Epithelial cell of esophagus (primary cell): ENCODE measurements at places on chromosomes 11 and 22.

DNA sequence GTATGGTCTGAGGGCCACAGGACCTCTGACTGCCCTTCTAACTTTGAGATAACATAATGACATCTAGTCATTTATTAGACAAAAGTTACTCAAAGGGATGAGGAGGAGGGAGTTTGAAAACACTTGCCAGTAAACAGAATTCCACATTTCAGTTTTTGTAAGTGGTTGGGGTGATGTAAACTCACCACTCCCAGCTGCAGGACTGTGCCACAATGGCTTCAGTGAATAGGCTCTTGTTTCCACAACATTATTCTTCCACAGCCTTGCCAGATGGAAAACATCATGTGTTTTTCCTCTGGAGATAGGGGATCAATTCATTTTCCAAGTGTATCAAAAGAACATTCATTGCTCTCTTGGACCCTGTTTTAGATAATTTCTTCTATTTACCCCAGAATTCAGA is 147.2 kb upstream of the BDNF start:
- DNase-seq: no peak

GRCh38 chr22:42780070-42780540 is 59.4 kb upstream of the A4GALT start:
- DNase-seq: peak; percentile 94

DNA sequence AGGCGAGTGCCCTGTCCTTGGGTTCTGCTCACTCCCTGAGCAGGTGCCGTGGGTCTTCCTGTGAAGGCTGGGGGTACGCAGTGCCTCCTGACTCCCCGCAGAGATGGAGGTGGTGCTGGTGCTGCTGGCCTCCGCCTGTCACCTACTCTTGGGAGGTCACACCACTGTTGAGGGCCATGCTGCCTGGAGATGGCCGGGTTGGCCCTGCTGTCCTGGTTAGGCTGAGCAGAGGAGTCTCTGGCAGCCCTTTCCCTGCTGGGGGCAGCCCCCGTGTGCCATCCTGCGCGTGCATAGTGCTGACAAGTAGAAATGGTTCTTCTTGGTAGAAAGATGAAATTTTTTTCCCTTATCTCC is 49.6 kb downstream of the MUC6 start:
- no peak for DNase-seq

DNA sequence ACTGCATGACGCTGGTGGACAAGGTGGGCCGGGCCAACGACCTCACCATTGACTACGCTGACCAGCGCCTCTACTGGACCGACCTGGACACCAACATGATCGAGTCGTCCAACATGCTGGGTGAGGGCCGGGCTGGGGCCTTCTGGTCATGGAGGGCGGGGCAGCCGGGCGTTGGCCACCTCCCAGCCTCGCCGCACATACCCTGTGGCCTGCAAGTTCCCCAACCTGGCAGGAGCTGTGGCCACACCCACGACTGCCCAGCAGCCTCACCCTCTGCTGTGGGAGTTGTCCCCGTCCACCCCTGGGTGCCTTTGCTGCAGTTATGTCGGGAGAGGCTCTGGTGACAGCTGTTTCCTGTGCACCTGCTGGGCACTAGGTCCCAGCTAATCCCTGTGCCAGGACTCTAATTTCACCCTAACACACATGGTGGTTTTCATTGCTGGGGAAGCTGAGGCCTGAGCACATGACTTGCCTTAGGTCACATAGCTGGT is 49.0 kb upstream of the PPP6R3 start:
- no peak for DNase-seq

- DNase-seq: no peak
Observed at GRCh38 chr11:105937738-105938137, 84.3 kb downstream of the MSANTD4 start.

GRCh38 chr22:19859861-19860510 is 5.3 kb upstream of the GNB1L start:
- DNase-seq: no peak

DNA sequence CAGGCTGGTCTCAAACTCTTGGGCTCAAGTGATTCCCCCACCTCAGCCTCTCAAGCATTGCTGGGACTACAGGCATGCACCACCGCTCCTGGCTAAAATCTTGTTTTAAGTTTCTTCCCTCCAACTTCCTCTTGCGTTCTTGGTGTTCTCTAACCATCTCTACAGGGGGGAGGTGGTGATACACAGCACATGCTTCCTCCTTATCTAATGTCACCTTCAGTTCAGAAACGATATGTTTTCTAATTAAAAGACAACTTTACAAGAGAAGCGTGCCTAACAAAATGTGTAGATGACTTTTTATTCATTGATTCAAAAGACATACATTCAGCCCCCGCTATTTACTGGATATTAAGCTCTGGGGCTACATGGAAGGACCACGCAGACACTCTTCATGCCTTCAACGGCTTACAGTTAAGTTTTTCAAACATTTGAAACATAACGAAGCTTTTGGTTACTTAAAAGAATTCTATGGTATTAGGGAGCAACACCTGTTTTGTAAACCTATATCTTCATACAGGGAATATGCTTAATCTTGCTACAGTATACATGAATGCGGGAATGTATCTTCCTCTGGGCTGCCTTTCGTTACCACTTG is 933 bp upstream of the DLAT start:
- DNase-seq: no peak

DNA sequence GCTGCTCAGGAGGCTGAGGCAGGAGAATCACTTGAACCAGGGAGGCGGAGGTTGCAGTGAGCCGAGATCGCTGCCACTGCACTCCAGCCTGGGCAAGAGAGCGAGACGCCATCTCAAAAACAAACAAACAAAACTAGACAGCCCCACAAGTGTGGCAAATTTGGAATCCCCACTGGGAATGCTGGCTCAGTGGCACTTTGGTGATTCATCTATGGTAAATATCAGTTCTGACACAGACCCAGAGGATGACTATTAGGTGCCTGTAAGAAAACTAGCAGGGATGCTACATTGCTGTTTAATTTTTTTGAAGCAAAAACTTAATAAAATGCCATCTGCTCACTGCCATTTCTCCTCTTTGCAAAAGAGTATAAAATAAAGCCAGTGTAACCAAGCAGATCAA is 107.9 kb downstream of the NAT10 start:
- DNase-seq: peak; percentile 76

DNA sequence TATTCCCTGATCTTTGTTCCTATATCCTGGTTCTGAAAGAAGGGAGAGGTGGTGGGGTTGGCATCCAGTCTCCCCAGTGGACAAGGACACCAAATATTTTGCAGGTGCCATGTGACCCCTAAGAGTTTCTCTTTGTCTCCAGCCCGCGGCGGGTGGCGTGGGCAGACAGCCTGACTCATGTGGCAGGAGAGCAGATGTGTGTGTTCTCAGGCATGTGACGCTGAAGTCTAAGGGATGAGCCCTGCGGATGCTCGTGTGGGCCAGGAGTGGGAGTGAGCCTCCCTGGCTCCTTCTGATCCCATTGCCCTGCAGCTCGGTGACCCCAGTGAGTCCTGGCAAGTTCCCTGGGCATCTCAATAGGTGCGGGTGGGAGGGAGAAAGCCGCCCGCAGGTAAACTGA is 94.8 kb upstream of the TBCEL start:
- DNase-seq: no peak

- DNase-seq: no peak
Observed at GRCh38 chr11:364991-365725, 4.1 kb upstream of the B4GALNT4 start.

DNA sequence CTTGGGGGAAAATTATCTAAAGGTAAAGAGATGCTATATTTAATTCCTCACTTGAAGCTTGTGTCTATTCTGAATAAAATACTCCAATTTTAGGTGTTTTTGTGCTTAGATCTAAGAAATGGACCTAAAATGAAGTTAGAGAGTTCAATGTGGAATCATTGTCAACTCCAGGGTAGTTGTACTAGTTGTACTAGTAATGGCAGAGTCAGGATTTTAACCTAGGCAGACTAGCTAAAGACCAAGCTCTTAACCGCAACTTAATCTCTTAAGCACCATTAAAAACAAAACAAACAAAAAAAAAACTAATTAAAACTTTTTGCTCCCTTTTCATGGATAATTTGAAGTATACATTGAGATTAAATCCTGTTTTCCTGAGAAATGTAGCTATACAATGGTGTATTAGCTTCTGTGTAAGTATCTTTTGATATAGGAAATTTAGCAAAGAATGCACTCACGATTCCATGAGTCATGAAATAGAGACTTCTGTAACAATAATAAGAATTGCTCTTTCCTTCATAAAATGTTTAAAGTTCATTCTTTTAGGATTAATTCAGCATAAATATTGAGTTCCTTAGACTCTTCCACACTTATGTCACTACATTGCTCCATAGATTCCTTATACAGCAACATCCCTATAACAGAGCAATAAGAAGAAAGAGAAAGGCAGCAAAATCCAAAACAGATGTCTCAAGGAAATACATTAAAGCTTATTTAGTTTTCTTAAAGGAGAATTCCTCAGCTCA is 26.5 kb upstream of the SOX6 start:
- no peak for DNase-seq

- DNase-seq: peak; percentile 7
Observed at GRCh38 chr11:118341815-118342489, 553 bp downstream of the CD3D start.

GRCh38 chr11:128518493-128519207 is 68.7 kb downstream of the ETS1 start:
- DNase-seq: no peak

DNA sequence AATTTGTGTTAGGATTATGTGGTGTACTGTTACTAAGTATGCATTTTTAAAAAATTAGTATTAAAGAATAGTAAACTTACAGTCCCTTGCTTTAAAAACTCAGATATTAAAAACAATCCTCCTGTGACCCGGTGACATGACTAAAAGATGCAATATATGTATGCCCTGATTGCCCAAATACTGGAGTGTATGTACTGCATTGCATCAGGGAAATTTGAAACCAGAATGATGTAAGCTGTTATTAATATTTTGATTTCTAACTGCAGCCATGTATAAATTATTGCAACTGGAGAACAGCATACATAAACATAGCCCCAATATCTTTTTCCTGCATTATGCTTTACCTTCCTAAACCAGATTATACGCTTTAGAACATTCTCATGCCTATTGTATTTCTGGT is 3.7 kb upstream of the HSPA8 start:
- DNase-seq: peak; percentile 63

DNA sequence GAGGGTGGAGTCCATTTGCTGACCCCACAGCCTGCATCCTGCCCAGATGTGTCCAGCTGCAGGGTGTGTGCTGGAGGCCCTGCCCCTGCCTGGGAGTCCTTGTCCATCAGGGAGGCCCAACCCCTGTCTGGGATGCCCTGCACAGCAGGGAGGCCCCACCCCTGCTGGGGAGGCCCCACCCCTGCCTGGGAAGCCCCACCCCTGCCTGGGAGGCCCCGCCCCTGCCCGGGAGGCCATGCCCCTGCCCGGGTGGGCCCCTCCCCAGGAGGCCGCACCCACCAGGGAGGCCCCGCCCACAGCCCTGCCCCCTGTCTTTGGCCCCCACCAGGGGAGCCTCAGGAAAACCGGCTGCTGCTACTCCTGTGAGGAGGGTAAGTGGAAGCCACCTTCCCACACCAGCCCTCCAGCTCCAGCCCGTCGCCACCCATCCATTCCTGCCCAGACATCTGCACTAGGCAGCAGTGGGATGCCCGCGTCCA is 37.2 kb downstream of the MUC5B start:
- DNase-seq: peak; percentile 32

GRCh38 chr11:16632295-16633200 is 105.9 kb upstream of the C11orf58 start:
- DNase-seq: peak; percentile 62

- no peak for DNase-seq
Observed at GRCh38 chr11:116517584-116517983, 255.2 kb downstream of the BUD13 start.

GRCh38 chr11:78689585-78690153 is 115.0 kb upstream of the NARS2 start:
- no peak for DNase-seq

- DNase-seq: peak; percentile 14
Observed at GRCh38 chr11:126544108-126545056, 188.9 kb downstream of the ST3GAL4 start.

DNA sequence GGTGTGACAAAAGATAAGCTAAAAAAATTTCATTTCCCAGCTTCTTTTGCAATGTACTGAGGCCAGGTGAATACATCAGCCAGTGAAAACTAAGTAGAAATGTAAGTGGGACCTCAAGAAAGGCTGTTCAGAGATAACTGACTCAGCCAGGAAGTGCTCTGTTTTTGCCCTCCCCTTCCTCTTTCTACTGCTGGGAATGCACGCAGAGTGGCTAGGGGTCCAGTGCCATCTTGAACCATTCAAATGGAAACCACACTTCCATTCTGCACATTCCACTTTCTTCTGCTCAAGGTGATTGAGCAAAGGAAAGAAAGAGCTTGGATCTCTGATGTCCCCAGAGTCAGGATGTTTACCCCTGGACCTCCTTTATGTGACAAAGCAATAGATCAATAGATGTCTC is 27.8 kb upstream of the LMO2 start:
- no peak for DNase-seq

DNA sequence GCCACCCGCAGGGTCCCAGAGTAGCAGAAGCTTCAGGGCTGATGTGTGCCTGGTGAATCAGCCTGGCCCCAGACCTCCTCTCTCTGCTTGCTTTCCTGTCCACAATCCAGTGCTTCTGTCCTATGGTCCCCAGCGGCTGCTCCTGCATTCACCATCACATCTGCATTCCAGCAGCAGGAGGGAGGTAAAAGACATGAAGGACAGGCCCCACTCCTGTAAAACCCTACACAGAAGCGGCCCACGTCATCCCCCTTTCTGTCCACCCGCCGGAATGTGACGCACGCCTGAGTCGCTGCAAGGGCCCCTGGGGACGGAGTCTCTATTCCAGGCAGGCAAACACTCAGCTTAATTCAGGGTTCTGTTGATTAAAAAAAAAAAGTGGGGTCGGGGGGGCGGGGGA is 58.3 kb downstream of the CDKN1C start:
- DNase-seq: no peak

GRCh38 chr11:114080769-114081168 is 21.3 kb downstream of the ZBTB16 start:
- DNase-seq: no peak

GRCh38 chr11:20762980-20763379 is 93.6 kb downstream of the NELL1 start:
- DNase-seq: no peak

- no peak for DNase-seq
Observed at GRCh38 chr22:19879643-19879991, 24.9 kb upstream of the GNB1L start.

DNA sequence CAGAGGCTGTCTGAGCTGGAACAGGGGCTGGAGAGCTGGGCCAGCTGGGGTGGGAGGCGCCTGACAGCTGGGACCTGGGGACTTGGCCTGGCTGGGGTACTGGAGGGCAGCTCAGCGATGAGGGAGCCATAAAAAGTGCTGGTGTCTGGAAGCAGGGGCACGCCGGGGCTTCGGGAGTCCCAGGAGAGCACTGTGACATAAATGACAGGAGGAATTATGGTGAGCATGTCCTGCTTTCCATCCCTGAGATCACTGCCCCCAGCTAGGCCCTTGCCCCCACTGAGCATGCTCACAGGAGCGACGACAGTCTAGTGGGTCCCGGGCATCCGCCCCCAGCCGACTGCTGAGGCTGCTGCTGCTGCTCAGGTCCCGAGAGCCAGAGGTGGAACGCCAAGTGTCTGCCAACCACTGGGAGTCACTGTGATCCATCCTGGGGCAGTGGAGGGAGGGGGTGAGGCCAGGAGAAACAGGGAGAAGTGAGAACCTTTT is 6.2 kb downstream of the ROBO4 start:
- no peak for DNase-seq
